ENCODE measurements at places on chromosomes 5 and 9.

- DNase-seq = no peak
These were observed 253.9 kb upstream of the PCSK5 start for GRCh38 chr9:75636427-75637045.

DNA sequence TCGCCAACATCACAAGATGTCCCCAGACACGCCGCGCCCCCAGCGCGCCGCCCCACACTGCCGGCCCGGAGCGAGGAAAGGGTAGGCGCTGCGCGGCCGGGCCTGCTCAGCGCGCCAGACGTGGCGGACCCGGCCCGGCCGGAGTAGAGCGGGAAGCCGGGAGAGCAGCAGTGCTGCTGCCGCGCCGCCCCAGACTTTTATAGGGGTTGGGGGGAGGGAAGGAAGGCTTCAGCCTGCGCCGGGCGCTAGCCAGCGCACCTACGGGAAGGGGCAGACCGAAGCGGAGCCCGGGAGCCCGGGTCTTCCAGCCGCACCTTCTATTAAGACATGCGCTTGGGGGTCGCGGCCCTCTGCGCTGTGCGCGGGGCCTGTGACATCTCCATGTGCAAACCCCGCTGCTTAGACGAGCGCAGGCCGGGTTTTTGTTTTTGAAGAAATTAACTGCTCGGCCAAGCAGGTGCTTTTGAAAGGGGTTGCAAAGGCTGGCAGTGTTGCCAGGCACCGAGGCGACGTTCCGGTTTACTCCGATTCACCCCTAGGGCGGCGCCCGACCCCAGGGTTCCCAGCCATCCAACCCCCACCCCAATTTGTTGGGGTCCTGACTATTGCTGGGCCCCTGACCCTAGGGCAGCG, 353 bp upstream of the PAX5 start:
- DNase-seq = no peak

- no peak for DNase-seq
These were observed 102.0 kb downstream of the ARHGAP26 start for GRCh38 chr5:142872217-142872616.

DNA sequence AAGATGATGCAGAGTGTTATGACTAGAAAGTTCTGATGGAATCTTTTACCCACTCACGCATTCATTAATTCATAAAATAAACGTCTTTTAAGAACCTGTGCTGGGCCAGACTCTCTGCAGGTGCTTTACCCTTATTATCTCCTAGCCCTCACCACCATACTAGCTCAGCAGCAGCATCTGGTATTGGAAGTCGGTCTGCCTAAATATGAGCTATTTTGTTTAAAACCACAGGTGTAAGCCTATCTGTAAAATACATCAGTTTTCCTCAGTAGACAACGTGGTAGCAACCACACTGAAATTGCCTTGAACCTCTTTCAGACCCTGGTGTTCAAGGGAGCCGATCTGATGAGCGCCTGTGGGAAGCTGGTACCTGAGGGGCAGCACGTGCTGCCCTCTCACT, 69.4 kb downstream of the PPIC start:
- DNase-seq = no peak

- peak; percentile 31 for DNase-seq
These were observed 232.5 kb downstream of the ARHGAP26 start for GRCh38 chr5:143002459-143003327.

DNA sequence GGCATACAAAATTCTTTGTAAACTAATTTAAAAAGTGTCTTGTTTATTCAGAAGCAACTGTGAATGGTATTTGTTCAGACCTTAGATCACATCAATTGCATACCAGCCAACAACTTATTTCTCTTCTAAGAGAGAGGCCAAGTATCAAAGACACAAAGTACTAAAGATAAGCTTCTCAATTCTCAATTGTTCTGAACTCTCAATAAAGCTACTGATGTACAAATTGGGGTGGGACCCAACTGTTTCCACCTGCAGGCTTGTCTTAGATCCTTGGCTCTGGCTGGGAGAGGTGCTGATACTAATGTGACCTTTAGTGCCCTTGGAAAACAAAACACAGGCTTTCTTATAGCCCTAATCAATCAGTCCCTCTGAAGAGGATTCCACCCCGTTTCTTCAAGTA, 22.1 kb downstream of the XRCC4 start:
- no peak for DNase-seq

All from activated naive CD8-positive, alpha-beta T cell treated with anti-CD3 and anti-CD28 coated beads, Interleukin-2, amount 50 U/mL, for 16 hours (primary cell).